NCI-H526 (cell line): ENCODE measurements at places on chromosomes 3 and 15.

DNA sequence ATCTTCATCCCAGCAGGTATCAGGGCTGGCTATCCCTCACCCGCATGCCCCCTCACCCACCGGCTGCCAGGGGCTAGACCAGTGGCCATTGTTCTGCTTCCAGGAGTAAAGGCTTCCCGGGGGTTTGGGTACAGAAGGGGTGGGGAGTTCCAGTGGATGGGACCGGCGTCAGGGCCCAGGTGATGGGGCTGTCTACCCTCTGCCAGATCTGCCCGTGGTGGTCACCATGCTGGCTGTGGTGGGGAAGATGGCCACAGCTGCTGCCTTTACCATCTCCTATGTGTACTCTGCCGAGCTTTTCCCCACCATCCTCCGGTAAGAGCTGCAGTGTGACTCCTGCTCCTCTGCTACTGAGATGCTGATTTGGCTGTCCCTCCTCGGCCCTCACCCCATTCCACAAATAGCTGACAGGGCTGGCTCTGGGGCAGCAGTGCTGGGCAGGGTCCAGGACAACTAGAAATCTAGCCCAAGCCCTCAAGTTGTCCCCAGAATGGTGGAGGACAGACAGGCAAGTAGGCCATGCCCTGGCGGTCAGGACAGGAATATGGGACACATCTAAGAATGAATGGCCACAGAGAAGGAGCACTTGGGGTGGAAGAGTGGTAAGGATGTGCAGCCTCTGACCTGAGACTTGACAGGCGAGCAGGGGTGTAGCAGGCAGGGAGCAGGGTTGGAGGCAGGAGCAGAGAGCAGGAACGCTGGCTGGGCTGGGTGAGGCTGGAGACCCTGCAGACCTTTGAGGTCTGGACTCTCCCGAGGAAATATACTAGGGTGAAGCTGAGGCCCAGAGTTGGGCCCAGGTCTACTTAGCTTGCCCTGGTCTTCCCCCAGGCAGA, 5.8 kb upstream of the SLC22A14 start:
- DNase-seq = no peak

- peak; percentile 45 for DNase-seq
Measured at GRCh38 chr3:155744010-155744625, 753 bp downstream of the PLCH1 start.

DNA sequence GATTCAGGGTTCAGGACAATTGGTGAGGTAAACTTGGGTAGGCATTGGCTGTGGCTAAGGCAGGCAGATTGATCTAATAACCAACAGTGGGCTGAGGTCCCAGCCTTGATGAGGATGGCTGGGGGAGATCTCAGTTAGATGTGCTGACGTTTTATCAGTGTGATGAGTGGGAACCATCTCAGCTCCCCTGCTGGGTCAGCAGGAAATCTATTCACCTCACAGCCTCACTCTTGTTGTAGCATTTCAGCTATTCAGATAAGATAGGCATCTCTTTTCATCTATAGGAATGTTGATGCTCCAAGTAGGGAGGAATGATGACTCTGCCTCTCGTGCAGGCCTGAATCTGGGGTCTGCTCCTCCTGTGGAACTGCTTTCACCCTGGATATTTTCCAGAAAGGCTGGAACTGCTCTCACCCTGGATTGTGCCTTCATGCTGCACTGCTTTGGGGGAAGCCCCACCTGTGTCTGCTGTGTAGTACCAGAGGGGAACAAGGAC, 973.7 kb downstream of the NSUN3 start:
- no peak for DNase-seq

DNA sequence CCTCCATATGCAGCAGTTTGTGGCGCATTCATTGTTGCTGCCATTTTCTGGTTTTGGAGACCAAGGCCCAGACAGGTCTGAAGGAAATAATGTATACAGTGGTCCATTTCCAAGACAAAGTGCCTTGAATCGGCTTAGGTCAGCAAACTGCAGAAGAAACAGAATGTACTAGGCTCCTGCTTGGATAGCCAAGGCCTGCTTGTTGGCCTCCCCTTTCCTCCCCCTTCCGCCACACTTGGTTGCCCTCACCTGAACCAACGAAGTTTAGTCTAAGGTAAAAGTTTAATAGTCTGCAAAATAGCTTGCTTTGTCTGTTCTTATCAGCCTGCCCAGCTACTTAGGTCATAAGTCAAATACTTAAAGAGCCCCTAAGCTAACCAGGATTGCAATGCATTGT, 12.0 kb upstream of the RTP3 start:
- no peak for DNase-seq

DNA sequence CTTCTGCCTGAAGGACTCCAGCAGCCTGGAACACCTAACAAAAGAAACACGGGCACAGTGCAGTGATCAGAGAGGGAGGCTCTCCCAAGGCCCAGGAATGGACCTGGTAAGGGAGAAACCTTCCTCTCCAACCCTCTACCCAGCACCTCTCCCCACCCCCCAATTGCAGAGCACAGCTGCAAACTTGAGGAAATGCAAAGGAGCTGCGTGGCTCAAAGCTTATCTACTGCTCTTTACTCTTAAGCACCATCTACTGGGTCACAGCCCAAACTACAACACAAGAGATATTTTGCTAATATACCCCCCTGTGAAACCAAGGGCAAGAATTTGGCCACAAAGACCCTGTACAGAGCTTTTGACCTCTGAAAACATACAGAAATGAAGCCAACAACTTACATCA, 328.3 kb downstream of the OXSM start:
- peak; percentile 5 for DNase-seq

DNA sequence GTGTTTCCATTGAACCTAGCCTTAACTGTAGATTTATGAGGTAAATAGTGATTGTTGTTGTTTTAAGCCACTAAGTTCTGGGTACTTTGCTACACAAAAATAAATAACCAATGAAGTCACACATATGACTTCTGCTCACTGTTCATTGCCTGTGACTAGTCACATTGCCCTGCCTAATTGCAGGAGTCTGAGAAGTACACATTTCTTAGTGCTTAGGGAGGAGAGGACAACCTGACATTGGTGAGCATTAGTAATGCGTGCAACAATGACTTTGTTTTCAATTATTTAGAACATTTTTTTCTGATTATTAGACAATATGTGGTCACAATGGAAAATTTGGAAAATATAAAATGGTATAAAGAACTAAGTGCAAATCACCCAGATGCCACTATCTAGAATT, 133.2 kb upstream of the DAZL start:
- DNase-seq = no peak

GRCh38 chr3:125437631-125438435, 62.7 kb upstream of the ZNF148 start:
- DNase-seq = no peak

DNA sequence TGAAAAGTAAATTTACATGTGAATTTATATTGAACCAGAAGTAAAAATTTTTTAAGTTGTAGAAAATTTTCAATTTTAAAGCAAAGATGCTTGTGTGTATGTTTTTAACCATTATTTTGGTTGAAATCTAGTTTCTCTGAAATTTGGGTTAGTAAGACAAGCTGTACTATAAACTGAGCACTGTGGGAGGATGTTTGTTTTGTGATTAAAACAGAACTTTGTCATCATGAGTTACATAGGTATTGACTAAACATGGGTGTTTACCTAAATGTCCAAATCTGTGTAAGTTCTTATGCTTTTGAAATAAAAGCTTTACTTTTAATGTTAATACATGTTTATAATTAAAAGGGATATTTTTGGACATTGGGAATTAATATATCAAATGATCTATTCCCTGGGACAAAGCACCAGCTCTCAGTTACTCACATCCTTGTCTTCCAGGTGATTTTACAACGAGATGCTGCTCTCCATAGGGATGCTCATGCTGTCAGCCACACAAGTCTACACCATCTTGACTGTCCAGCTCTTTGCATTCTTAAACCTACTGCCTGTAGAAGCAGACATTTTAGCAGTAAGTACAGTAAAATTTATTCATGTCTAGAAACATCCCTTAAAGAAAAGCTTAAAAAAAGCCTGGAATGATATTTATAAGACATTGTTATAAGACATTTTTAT, 32.7 kb downstream of the RNF13 start:
- no peak for DNase-seq

- no peak for DNase-seq
Measured at GRCh38 chr3:73203101-73203500, 141.6 kb downstream of the EBLN2 start.

GRCh38 chr3:194235160-194235559, 99.2 kb downstream of the HES1 start:
- DNase-seq = no peak

DNA sequence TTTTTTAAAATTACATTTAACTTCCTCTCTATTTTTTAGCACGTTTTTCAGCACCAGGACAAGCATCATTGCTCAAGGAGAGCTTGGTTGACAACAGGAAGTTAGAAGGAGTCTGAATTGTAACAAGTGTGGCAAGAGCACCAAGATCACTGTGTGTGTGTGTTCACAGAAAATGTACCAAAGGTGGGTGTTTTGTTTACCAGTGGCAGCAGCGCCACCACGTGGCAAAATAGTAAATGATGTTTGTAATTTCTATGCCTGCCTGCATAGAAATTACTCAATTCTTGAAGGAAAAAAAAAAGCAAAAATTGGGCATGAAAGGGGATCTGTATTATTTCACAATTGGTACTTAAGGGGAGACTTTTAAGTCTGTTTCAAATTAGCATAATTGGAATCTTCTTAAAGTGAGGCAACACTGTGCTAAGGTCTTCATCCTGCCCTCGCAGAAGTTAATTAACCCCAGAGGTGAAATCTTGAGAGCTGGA, 7.4 kb upstream of the U2SURP start:
- DNase-seq = peak; percentile 70

DNA sequence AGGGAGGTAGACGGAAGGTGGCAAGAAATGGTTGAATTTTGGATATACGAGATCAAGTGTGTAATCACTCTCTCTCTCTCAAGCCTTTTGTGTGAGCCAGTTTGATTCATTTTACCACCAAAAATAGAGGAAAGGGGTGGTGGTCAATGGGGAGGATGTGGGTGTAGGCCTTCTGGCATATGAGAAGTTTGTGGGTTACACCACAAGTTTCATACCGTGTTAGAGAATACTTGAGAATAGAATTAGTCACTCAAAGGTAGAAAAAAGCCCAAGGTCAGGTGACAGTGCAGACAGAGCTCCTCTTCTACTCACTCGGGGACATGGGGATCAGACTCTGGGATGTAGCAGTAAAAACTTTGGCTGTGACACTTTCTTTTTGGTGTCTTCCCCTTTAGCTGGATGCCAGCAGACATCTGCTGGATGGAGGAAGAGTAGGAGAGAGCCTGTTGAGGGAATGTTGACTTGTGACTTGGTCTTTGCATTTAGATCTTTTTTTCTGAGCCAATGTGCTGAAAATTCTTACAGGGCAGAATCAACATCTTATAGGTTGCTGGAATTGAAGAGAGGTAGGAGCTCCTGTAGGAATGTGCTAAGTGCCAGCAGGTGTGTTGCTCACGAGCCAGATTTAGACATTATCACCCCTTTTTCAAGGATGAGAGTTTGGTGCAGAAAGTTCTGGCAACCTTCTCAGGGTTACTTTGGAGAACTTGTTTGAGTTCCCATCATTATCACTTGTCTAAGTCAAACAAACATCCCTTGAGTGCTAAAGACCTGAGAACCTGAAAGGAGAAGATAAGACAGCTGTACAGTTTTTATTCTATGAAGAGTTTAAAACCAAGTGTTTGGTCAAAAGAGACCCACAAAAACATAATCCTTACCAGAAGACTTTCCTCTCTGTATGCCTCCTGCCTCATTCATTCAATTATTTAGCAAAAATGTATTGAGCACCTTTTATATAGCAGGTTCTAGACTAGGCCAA, 43.9 kb upstream of the RYK start:
- DNase-seq = no peak
